ENCODE measurements at places on chromosomes 5 and 9.

- DNase-seq: no peak
Measured at GRCh38 chr5:151483176-151483575, 35.8 kb downstream of the SLC36A1 start.

- DNase-seq: no peak
Measured at GRCh38 chr9:89753472-89754055, 148.8 kb downstream of the GADD45G start.

GRCh38 chr5:160473681-160474080 is 52.0 kb downstream of the PTTG1 start:
- no peak for DNase-seq

DNA sequence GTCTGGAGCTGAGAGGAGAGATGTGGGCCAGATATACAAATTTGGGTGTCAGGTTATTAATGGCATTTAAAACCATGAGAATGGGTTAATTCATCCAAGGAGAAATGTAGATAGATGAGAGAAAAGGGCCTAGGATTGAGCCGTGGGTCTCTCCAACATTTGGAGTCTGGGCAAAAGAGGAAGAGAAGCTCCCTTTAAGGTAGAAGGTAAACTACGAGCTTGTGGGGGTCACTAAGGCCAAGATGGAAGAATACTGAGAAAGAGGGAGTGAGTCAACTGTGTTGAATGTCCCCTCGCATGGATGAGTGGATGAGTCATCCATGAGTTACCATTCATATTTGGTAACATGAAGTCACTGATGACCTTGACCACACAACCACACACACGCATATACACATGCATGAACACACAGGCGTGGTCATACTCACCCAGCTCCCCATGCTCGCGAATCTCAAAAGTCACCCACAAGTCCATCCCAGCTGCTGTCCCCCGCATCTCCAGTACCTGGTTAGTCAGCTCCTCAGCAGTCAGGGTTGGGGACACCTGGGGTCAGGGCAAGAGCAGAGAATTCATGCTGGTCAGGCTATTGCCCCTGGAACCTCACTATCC is 6.8 kb upstream of the FCHSD1 start:
- peak; percentile 77 for DNase-seq

GRCh38 chr5:122192497-122193496 is 63.5 kb downstream of the ZNF474 start:
- DNase-seq: peak; percentile 72

DNA sequence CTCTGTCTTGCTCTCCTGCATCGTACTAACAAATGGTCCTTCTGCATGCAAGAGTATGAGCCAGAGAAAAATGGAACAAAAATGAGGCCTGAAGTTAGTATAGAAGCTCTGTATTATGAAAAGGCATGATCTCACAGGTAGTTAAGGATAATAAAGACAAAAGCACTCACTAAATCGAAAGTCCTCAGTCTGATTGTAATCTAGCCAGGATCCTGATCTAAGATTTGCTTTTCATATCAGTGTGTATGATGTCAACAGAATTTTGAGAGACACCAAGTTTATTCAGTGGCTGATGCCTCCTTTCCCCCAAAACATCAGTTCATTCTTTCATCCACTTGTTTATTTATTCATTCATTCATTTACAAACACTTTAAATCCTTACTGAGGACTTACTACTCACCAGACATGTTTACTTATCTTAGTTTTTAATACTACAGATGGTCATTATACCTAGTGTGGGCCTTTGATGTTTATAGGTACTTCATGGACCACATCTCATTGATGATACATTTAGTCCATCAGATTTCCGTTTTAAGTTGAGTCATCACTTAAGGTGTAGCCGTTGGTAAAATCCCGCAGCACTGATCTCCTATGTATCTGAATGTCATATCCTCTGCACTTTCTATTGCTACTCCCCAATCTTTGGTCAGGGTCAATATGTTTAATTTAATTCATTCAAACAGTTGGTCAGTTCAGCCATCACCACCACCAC is 105.2 kb upstream of the DHFR start:
- no peak for DNase-seq

- no peak for DNase-seq
Measured at GRCh38 chr9:111030492-111030891, 7.8 kb downstream of the LPAR1 start.

DNA sequence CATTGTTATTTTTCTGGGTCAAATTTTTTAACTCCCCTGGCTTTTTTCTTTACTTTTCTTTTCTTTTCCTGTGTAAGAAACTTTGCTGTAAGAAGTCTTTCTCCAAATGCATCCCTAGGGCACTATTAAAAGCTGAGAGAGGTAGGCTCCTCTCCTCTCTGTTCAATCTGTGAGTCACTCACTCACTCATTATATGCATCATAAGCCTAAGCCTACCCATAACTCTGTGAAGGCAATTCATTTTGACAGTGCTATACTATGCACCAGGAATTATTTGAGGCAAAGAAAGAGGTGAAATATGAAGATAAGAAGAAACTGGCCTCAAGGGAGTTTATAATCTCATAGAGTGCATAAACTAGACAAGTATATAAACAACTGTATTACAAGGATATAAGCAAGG is 67.9 kb upstream of the PRR16 start:
- DNase-seq: peak; percentile 27

DNA sequence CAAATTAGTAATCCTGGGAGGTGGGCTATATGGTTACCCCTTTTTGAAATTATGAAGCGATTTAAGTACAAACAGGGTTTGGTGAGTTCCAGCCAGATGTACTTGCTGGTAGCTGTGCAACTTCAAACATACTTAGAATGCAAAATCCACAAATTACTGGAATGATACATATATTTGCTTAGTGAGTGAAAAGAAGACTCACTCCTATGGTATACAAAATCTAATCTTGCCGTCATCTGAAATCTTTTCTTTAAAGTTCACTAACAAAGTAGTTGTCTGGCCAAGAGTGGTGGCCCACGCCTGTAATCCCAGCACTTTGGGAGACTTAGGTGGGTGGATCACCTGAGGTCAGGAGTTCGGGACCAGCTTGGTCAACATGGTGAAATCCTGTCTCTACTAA is 64.9 kb upstream of the TJP2 start:
- DNase-seq: no peak

GRCh38 chr9:121574774-121575519 is 75.3 kb upstream of the GGTA1 start:
- DNase-seq: no peak

GRCh38 chr9:3118081-3118480 is 274.2 kb upstream of the PUM3 start:
- DNase-seq: no peak

DNA sequence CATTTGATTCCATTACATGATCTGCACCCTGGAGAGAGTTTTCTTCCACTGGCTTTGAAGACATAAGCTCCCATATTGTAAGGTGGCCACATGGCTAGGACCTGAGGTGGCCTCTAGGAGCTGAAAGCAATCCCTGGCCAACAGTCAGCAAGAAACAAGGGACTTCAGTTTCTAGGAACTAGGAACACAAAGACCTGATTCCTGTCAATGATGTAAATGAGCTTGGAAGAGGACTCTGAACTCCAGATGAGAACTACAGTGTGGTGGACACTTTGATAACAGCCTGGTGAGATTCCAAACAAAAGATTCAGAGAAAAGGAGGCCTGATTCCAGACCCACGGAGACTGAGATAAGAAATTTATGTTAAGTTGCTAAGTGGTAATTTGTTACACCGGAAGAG is 129.0 kb downstream of the MCTP1 start:
- no peak for DNase-seq

- DNase-seq: no peak
Measured at GRCh38 chr5:88556406-88556805, 287.8 kb upstream of the TMEM161B start.

- DNase-seq: no peak
Measured at GRCh38 chr5:95923918-95924544, 37.6 kb downstream of the ELL2 start.

- DNase-seq: no peak
Measured at GRCh38 chr5:31957151-31957550, 217.0 kb downstream of the GOLPH3 start.

DNA sequence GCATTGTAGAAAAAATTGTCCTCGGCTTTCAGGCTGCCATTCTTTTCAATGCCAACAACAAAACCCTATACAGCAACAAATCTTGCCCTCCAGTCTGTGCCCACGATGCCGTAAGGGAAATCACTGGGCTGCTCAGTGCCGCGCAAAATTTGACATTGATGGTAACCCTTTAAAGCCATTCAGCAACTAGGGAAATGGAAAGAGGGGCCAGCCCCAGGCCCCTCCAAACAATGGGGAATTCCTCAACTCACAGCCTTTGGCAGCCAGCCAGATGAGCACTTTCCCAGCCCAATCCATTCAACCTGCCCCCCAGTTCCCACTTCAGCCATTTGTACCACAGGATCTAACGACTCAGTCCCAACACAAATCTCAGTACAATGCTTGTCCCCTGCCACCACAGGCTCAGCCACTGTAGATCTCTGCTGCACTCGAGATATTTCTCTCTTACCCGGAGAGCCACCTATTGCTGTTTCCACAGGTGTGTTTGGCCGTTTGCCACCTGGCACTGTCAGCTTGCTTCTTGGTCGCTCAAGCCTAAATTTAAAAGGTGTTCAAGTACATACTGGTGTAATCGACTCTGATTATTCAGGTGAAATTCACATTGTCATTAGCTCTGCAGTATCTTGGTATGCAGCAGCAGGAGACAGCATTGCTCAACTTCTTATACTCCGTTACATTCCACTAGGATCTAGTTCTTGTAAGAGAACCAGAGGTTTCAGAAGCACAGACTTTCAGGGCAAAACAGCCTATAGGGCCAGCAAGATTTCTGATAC is 103.3 kb downstream of the SYK start:
- no peak for DNase-seq

GRCh38 chr5:175463641-175464040 is 14.7 kb upstream of the SFXN1 start:
- no peak for DNase-seq

DNA sequence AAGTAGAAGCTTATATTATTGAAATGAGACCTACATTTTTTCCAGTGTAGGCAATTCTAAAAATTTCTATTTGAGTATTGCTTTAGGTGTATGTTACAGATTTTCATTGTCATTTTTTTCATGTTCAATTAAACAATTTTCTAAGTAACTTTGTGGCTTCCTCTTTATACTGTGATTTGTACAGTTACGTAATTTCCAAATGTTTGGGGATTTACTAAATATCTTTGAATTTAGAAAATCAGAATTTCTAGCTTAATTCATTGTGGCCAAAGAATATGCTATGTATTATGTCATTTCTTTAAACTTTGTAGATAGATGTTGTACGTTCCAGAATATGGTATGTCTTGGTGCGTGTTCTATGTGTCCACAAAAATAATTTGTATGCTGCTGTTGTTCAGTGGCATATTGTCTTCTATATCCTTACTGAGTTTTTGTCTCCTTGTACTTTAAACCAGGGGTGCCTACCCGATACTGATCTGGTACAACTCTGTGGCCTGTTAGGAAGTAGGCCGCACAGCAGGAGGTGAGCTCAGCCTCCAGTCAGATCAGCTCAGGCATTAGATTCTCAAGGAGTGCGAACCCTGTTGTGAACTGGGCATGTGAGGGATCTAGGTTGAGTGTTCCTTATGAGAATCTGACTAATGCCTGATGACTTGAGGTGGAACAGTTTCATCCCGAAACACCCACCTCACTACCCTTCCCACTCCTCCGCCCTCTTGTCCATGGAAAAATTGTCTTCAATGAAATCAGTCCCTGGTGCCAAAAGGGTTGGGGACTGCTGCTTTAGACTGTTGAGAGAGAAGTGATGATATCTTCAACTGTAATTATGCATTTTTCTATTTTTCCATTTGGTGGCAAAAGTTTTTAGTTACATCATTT is 63.5 kb downstream of the UBE2R2 start:
- no peak for DNase-seq

- no peak for DNase-seq
Measured at GRCh38 chr9:104092875-104093600, 1.1 kb upstream of the SMC2 start.

DNA sequence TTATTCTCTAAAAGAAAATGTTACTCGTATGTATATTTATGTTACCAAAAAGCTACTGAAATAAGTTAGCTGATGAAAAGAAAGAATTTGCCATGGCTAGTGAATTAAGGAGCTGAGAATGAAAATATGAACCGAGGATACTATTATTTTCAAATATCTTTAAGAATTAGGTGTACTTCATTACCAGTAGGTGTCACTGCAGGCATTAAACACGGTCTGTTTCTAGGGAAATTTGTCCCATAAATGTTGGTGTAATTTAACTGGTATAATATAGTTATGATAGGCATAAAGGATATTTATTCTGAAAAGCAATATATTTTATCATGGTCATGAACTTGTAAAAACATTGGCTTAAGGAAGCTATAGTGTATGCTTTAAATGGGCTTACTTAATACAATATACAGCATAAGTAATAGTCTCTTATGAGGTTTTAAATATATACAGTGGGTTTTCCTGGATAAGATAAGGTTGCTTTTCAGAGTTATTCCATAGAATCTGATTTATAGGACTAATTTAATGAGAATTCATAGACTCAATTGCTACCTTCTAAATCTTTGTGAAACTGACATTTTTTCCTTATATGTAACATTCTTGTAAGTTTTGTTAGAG is 72.4 kb upstream of the MPDZ start:
- peak; percentile 35 for DNase-seq

GRCh38 chr5:55706230-55706629 is 5.9 kb downstream of the SLC38A9 start:
- no peak for DNase-seq

Measured in amniotic stem cell (primary cell).